ENCODE measurements at places on chromosomes 6 and 20. TPM values are rescaled to one million over a fixed set of nuclear protein-coding genes. Genes with fewer than 3 reads are reported as not detected.

DNA sequence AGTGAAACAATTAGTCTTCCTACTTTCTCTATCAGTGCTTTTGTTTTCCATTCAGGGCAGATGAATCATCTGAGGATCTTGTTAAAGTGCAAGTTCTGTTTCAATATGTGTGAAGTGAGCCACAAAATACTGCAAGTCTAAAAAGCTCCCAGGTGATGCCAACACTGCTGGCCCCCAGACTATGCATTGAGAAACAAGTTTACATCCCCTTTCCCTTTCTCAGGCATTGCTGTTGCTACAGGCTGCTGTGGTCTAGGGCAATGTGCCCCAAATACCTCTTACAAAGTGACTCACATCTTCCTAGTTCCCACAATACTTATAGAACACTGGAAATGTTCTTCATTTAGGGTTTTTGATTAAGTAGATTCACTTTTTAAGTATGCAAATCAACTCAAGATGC, 31.8 kb downstream of the ABRACL start:
- no peak for DNase-seq
- H3K4me3 ChIP-seq = no peak overlapping the region
- no peaks in the 10 kb centered on the region for H3K36me3 ChIP-seq
- H3K27ac ChIP-seq = no peak overlapping the region

DNA sequence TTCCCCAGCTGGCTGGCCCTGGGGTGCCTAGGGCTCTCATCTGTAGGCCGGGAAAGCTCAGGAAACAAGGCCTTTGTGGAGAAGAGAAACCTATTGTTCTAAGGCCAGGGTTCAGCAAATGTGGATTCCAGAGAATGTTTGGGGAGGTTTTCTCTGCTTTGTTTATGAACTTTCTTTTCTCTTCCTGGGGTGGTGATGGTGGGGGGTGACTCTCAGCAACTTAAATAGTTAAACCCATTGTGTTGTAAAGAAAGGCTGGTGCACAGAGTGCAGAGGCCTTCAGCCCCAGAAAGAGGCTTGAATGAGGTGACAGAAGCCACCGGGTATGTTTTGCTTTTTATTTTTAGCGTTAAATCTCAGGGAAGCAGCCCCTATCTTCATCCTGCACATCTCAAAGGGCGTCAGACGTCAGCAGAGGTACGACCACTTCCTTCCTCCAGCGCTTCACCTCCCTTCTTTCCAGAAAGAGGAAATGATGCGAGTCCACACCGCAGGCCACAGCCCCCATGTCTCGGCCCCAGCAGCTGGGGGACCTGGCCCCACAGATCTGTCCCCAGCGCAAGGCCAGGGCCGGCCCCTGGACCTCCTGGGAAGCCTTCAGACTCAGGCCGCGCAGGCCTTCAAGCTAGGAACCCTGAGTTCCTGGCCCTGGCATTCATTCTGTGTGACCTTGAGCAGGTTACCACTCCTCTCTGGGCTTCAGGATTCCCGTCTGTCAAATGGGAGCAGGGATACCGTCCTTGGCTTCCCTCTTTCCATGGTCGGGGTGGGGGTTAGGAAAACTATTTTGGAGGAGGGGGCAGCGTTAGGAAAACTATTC, 605 bp upstream of the PPP1R16B start:
- DNase-seq = peak; percentile 91
- H3K36me3 ChIP-seq = peaks cover under 1% of the 10 kb centered on the region
- H3K27me3 ChIP-seq = peaks cover 5% of the 10 kb centered on the region
- peak overlapping the region; percentile 90 for H3K27ac ChIP-seq
- peak overlapping the region; percentile 71 for H3K4me3 ChIP-seq

- no peak for DNase-seq
- H3K4me1 ChIP-seq = no peaks in the 10 kb centered on the region
- no peak overlapping the region for H3K27ac ChIP-seq
- no peaks in the 10 kb centered on the region for H3K27me3 ChIP-seq
- no peak overlapping the region for H3K4me3 ChIP-seq
These were observed 50.2 kb downstream of the PLN start for GRCh38 chr6:118598324-118598723.

DNA sequence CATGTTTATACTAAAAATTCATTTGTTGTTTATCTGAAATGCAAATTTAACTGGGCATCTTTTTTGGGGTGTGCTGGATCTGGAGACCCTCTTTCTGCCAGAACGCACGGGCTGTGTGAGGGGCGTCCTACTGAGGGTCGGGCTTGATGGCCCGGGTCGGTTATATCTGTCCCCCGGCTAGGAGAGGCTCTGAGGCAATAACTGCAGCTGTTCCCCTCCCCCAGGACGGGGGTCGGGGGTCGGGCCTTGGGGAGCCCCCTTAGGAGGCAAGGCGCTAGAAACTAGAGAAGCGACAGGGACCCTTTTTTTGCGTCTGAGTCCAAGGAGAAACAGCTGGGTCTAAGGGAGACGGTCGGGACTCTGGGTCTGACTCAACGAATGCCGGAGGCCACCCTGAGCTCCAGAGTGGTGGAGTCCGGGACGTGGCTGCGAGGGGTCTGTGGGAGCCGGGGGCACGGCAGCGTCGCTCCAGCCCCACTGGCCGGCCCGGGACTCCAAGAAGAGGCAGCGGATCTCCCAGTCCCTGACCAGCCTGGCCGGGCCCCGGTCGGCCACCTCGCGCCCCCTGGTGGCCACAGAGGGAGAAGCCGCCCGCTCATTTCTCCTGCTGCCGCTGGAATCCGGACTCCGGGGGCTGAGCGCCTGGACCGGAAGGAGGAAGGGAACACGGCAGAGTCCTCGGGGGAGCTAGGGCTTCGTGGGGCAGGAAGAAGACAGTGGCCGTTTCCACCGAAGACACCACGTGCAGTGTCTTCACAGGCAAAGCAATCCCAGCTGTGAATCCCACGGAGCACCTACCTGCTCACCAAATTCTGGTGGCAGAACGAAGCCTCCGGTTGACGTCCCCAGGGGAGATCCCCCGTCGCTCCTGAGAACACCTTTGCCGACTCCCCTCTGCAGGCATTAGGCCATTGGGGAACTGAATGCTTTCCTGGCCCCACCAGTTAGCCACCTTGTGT, 24.0 kb upstream of the SCML4 start:
- H3K4me3 ChIP-seq = peak overlapping the region; percentile 24
- DNase-seq = peak; percentile 96
- H3K27ac ChIP-seq = no peak overlapping the region
- H3K36me3 ChIP-seq = no peaks in the 10 kb centered on the region

- H3K4me1 ChIP-seq = no peaks in the 10 kb centered on the region
- H3K4me3 ChIP-seq = no peak overlapping the region
- H3K27me3 ChIP-seq = no peaks in the 10 kb centered on the region
- H3K36me3 ChIP-seq = peaks cover 7% of the 10 kb centered on the region
- no peak for DNase-seq
These were observed 40.9 kb downstream of the GMPR start for GRCh38 chr6:16279243-16279642.

DNA sequence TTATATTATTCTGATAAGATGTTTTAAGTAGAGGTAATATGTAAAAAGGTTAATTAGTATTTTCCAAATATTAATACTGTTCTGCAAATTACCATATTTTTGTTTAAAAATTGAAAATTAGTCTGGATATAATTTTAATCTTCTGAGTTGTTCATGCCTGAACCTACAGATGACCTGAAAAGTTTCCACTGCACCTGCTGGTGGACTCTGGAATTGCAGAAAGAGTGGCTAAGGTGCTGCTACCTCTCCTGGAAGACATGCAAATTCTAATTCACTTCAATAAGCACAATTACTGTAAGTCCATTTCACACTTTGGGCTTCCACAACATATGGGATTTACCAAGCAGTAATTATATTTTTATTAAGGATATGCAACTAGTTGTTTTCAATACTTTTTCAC, 77.7 kb upstream of the OLIG3 start:
- H3K4me3 ChIP-seq = no peak overlapping the region
- H3K27me3 ChIP-seq = peaks cover 13% of the 10 kb centered on the region

GRCh38 chr6:51466427-51466826, 621.0 kb downstream of the PKHD1 start:
- H3K27me3 ChIP-seq = no peaks in the 10 kb centered on the region
- no peak overlapping the region for H3K4me3 ChIP-seq
- no peak for DNase-seq
- H3K36me3 ChIP-seq = no peaks in the 10 kb centered on the region

DNA sequence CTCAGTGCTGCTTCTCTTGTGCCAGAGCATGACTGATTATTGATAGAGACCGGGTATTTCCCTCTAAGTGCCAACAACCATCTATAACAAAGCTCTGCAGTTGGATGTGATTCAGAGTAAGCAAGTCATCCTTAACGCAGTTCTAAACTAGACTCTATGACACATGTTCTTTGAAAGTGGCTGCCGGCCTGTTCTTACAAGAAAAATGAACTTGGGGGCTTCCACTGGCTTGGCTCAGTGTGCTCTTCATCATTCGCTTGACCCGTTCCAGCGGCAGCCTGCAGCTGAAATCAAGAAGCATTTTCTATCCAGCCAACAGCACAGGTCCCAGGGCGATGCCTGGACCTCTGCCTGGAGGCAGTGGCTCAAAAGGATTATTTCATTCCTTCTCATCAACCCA, 29.8 kb downstream of the GFOD1 start:
- H3K4me3 ChIP-seq = no peak overlapping the region
- peaks cover 80% of the 10 kb centered on the region for H3K4me1 ChIP-seq
- no peak overlapping the region for H3K27ac ChIP-seq
- H3K36me3 ChIP-seq = no peaks in the 10 kb centered on the region
- DNase-seq = no peak
- H3K27me3 ChIP-seq = no peaks in the 10 kb centered on the region

- no peak overlapping the region for H3K27ac ChIP-seq
- H3K4me3 ChIP-seq = no peak overlapping the region
- H3K4me1 ChIP-seq = peaks cover 11% of the 10 kb centered on the region
- DNase-seq = no peak
These were observed 230.5 kb downstream of the ZMYND8 start for GRCh38 chr20:47125758-47126591.

GRCh38 chr20:54337144-54337543, 129.3 kb downstream of the PFDN4 start:
- no peaks in the 10 kb centered on the region for H3K36me3 ChIP-seq
- H3K4me3 ChIP-seq = no peak overlapping the region
- H3K27me3 ChIP-seq = no peaks in the 10 kb centered on the region
- no peak overlapping the region for H3K27ac ChIP-seq
- H3K4me1 ChIP-seq = no peaks in the 10 kb centered on the region

DNA sequence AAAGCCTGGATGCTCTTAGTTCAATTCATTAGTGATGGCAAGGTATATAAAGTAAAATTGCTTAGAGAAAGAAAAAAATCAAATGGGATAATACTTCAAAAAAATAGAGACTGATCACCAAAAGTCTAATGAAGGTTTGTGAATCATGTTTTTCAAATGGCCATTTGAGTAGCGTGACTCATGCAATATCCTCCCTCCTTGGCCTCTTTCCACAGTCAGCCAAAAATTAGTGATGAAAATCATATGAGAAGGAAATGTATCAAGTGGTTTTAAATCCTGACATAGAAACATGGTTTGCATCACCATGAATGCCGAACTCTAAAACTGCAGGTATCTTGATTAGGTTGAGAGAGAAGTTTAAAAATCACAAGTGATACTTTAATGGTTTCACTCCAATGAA, 1.2 kb upstream of the COL19A1 start:
- H3K27ac ChIP-seq = no peak overlapping the region
- peaks cover 14% of the 10 kb centered on the region for H3K4me1 ChIP-seq
- peaks cover 22% of the 10 kb centered on the region for H3K27me3 ChIP-seq
- DNase-seq = no peak
- H3K36me3 ChIP-seq = no peaks in the 10 kb centered on the region

GRCh38 chr6:43274916-43275597, 23.0 kb upstream of the SLC22A7 start:
- peaks cover 32% of the 10 kb centered on the region for H3K4me1 ChIP-seq
- no peaks in the 10 kb centered on the region for H3K36me3 ChIP-seq
- H3K27me3 ChIP-seq = peaks cover 21% of the 10 kb centered on the region
- H3K27ac ChIP-seq = no peak overlapping the region
- peak overlapping the region; percentile 45 for H3K4me3 ChIP-seq
- DNase-seq = no peak

DNA sequence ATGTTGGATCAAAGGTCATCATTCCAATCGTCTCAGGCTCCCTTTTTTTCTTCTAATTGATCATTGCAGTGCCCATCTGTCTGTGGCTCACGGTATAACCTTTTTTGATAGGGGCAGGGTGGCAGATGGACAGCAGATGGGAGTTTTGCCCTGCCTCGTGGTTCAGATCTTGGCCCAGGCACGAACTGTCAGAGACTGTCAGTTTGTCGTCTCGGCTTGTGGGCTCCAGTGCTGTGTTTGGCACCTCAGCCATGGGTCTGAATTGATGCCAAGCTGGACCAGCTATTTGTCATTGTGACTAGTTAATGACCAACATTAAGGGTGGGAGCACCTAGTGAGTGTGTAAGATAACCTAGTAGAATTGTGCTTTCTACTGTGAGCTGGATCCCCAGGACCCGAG, 197.6 kb downstream of the PRL start:
- no peak overlapping the region for H3K4me3 ChIP-seq
- no peaks in the 10 kb centered on the region for H3K27me3 ChIP-seq
- no peaks in the 10 kb centered on the region for H3K4me1 ChIP-seq
- DNase-seq = no peak
- no peak overlapping the region for H3K27ac ChIP-seq
- H3K36me3 ChIP-seq = no peaks in the 10 kb centered on the region

DNA sequence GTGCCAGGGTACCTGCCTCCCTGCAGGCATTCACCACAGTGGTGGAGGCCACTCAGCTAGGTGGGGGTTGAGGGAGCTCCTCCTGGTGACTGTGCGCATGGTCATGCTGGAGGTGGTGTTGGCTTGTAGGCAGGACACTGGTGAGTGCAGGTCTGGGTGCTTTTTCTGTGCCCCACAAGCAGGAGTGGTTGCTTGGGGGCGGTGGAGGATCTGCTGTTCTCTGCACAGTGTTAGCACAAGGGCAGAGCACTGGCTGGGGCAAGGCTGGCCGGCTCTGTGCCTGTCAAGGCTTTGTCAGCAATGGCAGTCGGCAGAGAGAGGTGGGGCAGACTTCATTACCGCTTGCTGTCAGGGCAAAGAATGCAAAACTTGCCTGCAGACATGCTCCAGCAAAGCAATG, 632.1 kb upstream of the ID4 start:
- no peak overlapping the region for H3K27ac ChIP-seq
- no peak for DNase-seq
- no peak overlapping the region for H3K4me3 ChIP-seq
- no peaks in the 10 kb centered on the region for H3K4me1 ChIP-seq

GRCh38 chr6:44549516-44549915, 162.0 kb downstream of the CDC5L start:
- no peak overlapping the region for H3K27ac ChIP-seq
- no peaks in the 10 kb centered on the region for H3K4me1 ChIP-seq
- H3K27me3 ChIP-seq = no peaks in the 10 kb centered on the region
- no peaks in the 10 kb centered on the region for H3K36me3 ChIP-seq
- no peak for DNase-seq

GRCh38 chr6:24458134-24458533, 31.2 kb downstream of the GPLD1 start:
- H3K36me3 ChIP-seq = no peaks in the 10 kb centered on the region
- no peak overlapping the region for H3K27ac ChIP-seq
- H3K4me3 ChIP-seq = no peak overlapping the region
- no peaks in the 10 kb centered on the region for H3K4me1 ChIP-seq

RBPJL gene
- not detected for total RNA-seq

ULBP1 gene
- 0.34 TPM for total RNA-seq

TREM2 gene
- total RNA-seq = not detected

FRK gene
- 1.8 TPM for total RNA-seq

NOL4L gene
- total RNA-seq = 27.8 TPM

C6orf52 gene
- total RNA-seq = not detected

PBOV1 gene
- not detected for total RNA-seq

PACRG gene
- total RNA-seq = 1.1 TPM
